Endodermal cell (in vitro differentiated cells): ENCODE measurements at places on chromosomes 5 and 9. TPM values are rescaled to one million over a fixed set of nuclear protein-coding genes. Genes with fewer than 3 reads are reported as not detected.

Gene PAPPA
- total RNA-seq: 0.02 to 0.09 TPM (median 0.08 TPM) in 3 replicates

Gene HEXB
- 58.8 and 68.4 TPM in 2 replicates for total RNA-seq

Gene PCDHA7
- 5.2 and 6.6 TPM in 2 replicates for total RNA-seq

Gene BDP1
- total RNA-seq: 30.9 and 31.9 TPM in 2 replicates
